ENCODE measurements at places on chromosomes 7 and 10.

GRCh38 chr10:90304533-90304932, 553.3 kb downstream of the HTR7 start:
- no peak for DNase-seq

DNA sequence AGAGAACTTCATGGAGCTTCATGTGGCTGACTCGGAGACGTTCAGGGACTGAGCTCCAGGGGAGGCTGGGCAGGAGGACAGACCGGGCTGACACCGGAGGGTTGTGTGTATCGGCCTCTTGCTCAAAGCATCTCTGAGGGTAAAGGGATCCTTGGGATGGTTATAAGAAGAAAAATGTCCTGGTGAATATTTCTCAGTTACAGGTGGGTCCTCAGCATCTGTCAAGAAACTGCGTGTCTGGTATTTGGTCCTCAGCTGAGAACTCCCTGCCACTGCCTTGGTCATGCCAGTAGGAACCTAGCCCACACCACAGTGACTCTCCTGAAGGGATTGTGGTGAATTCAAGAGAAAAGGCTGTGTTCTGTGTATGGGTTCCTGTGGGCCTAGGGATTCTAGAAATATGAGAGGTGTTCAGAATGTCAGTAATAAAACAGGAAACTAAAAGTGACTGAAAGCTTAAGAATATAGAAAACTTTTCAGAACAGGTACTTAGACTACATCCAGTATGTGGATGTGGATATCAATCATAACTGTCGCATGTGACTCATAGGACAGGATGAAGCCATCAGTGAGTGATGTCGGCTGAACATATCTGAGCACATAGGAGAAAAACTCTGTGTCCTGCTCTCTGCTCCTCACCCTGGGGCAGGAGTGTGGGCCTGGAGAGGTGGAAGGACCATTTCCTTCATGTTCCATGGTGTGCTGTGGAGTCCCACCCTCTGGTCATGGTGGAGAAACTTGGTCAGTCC, 28.4 kb downstream of the MBL2 start:
- DNase-seq, result no peak

- no peak for DNase-seq
Measured at GRCh38 chr7:149853157-149853556, 15.0 kb downstream of the ZNF862 start.

DNA sequence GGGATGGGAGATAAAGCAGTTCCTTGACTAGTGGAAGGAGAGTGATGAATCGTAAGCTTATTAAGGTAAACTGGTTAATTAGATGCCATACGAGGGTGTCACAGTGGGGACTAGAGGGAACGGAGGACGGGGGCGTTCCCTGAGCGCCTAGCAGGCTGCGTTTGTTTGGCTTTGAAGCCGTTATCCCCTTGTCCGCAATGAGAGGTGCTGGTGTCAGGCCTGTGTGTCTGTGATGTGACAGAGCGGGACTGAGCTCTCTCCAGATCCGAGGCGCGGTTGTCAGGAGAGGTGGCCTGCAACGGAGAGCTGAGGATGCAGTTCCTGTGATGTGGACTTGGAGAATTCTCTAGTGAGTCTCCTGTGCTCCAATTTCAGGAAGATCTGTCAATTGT, 60.0 kb upstream of the PRPS1L1 start:
- DNase-seq, result peak; percentile 15

- peak; percentile 36 for DNase-seq
Measured at GRCh38 chr7:134593530-134594392, 44.9 kb downstream of the AKR1B15 start.

DNA sequence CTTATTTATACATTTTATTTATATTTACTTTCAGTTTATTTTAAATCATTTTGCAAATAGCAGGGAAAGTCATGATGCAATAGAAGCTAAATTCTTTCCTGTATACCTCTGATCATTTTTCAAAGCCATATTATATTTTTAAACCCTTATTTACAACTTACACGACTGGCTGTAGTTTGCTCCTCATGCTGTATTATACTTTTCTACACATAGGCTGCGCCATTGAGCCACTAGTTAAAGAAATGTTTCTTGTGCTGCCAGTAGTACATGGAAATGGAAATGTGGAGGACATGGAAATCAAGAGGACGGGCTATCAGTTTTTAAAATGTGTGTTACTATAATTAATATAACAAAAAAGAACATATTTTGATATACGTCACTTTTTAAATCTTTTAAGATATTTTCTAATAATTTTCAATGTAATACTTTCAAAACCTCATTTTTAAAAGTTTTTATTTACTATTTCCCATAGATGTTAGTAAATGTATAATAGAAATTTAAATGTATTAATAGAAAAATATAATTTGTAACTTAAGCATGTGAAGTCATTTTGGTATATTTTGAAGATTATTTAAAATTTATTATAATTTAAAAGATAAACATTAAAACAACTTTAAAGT, 118.5 kb downstream of the VTI1A start:
- DNase-seq, result peak; percentile 43

- no peak for DNase-seq
Measured at GRCh38 chr10:20058135-20058534, 241.9 kb downstream of the PLXDC2 start.

DNA sequence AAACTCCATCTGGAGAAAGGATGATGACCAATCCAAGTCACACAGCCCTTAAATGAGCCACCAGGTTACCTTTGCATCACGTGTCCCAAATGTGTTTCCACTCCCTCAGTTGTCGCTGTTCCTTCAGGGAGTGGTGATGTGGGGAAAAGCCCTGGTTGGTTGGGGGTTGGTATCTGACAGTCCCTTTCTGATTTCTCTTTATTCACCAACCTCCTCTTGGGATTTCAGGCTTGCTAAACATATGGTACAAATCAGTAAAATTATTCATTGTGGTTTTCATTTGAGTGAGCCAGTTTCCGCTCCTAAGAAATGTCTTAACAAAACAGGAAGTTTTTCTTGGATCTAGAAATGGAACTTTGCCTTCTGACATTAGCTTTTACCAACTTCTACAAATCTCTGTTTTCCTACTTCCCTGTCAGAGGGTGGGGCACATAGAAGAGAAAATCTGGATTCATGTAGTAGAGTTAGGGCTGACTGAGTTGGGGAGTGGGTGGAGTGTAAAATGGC, 40.0 kb upstream of the KMT2E start:
- DNase-seq, result no peak

DNA sequence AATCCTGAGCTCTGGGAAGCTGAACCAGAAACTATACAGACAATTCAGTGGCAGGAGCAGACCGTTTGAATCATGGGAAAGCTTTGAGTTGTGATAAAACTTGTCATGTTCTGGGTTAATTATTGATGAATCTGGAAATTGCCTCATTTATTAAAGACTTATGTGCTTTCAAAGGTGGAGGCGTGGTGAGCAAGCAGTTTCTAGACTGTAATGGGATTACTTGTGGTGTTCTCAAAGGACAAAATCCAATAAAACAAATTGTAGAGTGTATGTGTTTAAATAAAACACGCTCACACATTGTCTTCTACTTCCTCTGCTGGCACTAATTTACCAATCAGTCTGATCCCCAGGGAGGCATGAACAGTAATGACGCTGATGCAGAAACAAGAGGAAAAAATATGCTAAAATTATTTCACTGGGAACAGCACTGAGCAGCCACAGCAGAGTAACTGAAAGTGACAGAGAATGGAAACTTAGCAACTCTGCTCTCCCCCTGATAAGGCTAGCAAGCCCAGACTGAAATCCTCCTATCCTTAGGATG, 25.1 kb downstream of the PARD3 start:
- no peak for DNase-seq

DNA sequence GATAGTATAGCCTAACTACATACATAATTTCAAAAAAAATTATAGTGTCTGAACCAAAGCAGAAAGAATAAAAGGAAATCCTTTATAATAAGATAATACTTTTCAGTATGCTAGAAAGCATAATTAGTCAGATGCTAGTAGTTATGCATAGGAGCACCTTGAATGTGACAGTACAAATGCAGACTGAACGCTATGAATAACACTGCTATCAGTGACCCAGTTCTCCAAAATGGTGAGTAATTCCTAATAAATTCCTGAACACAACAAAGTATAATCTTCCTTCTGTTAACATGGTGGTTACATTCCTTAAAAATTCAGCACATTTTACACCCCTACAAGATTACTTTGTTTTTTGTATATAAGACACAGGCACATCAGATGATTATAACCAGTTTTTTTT, 1.2 kb upstream of the CHPF2 start:
- DNase-seq, result no peak

GRCh38 chr7:44288811-44289340, 36.5 kb downstream of the CAMK2B start:
- no peak for DNase-seq

- DNase-seq, result no peak
Measured at GRCh38 chr10:92421550-92421949, 130.6 kb downstream of the MARCHF5 start.

DNA sequence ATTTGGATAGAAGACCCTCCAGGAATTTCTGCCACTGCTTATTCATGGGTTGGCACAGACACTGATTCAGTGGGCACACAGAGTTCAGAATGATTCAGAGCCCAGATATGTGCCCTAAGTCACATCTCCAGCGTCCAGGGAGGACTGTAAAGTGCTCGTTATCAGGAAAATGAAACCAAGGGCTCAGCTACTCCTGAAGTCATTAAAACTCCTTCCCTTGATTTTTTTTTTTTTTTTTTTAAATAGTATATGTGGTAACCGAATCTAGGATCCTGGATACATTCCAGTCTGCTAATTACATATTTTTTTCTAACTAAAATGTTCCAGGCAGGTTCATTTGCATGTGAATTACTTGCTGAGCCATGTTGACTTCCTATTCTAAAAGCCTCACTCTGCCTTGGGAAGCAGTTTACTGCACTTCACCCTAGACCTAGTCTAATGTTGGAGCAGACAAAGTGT, 34.7 kb downstream of the MET start:
- no peak for DNase-seq

GRCh38 chr10:88409236-88409635, 173.9 kb downstream of the RNLS start:
- DNase-seq, result no peak

- peak; percentile 23 for DNase-seq
Measured at GRCh38 chr10:120431251-120431651, 25.8 kb upstream of the PLPP4 start.

- no peak for DNase-seq
Measured at GRCh38 chr10:75538144-75538543, 106.7 kb downstream of the LRMDA start.

GRCh38 chr10:31147210-31147608, 115.5 kb upstream of the ZNF438 start:
- DNase-seq, result peak; percentile 25

GRCh38 chr7:135342887-135343286, 109.2 kb downstream of the STRA8 start:
- no peak for DNase-seq

DNA sequence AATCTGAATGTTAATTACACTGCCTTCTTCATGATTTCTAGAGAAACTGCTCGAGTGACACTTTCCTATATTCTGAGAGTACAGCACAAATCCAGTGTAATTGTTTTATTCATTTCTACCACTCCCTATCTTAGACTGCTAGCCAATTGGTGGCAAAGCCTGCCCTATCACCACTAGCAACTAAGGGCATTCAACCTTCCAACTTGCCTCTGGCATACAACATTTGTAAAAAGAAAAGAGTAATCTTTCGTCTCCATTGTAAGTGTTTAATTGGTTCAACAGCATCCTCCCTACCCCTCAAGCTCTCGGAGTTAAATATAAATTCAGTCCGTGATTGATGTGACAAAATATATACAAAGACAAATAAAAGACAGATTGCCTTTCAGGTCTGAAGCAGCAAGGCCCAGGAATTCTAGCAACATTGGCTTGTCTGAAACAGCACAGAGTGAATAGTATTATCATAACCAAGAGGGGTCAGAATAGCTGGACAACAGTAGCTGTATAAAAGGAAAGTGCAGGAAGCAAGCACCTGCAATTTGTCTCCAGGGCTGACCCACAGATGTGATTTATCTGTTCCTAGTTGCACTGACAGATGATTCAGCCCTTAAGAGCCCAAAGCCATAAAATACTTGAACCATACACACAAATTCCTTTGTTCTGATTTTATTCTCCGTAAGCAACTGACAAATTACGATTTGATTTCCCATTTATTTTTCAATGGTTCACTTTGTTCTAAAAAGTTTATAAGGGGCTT, 47.6 kb upstream of the ANKRD1 start:
- DNase-seq, result no peak

- DNase-seq, result no peak
Measured at GRCh38 chr10:75779276-75779675, 347.9 kb downstream of the LRMDA start.

DNA sequence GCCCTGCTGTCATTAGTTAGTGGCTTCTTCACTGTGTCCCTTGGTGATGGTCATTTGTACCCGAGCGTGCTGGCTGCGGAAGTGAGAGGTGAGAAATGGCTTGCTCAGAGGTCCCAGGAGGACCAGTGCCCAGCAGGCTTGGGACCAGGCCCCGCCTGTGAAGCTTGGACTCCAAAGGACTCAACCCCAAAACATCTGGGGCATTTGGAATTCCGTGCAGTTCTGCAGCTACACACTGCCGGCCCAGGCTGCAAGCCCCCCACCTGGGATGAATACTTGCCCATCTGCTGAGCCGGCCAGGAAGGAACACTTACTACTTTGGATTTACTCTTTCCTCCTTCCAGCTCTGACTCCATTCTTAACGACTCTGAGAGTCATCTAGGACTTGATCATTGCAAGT, 18.0 kb downstream of the ECHDC3 start:
- no peak for DNase-seq

DNA sequence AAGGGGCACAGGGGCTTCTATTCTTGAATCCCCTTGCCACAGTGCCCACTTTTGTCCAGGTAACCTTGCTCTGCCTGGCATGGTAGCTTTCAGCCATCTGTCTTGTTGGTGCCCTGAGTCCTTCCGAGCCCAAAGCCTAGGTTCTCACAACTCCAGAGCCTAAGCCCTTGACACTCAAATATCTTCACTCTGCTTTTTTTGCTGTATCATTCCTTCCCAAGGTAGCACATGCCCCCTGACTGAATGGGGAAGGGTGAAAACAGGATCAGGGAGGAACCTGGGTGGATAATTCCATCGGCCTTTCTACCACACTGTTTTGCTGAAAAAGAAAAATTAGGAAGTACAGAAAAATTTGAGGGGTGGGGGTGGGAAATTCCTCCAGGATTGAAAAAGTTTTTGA, 37.6 kb downstream of the LDB3 start:
- no peak for DNase-seq

- no peak for DNase-seq
Measured at GRCh38 chr7:53602817-53603418, 567.5 kb downstream of the POM121L12 start.

DNA sequence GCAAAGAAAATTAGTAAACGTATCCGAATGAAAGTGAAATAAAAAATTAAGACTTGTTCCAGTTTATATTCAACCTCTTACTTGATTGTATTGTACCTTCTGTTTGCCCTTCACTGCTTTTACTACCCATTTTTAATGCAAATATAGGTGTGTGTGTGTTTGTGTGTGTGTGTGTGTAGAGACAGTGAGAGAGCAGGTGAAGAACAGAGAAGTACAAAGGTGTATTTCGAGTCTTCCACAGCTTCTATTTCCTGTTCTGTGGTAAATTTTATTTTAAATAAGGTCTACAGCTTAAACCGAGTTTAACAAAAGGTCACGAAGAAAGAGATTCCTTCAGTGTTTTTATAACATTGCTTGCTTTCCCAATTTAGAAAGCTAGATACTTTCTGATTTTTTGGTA, 12.7 kb upstream of the SVIL start:
- no peak for DNase-seq

- DNase-seq, result no peak
Measured at GRCh38 chr7:93359520-93360198, 127.5 kb downstream of the VPS50 start.

- DNase-seq, result no peak
Measured at GRCh38 chr10:104309980-104310978, 28.0 kb downstream of the ITPRIP start.

All from hindlimb muscle (tissue), 1 donor.